ENCODE measurements at places on chromosomes 3 and 15.

- no peak for DNase-seq
Measured at GRCh38 chr3:64215103-64215502, 10.2 kb downstream of the PRICKLE2 start.

GRCh38 chr3:150372722-150373121 lies 35.4 kb upstream of the TSC22D2 start:
- DNase-seq, result no peak

GRCh38 chr3:147008458-147008857 lies 397.9 kb downstream of the ZIC4 start:
- no peak for DNase-seq

- DNase-seq, result no peak
Measured at GRCh38 chr3:24352893-24353553, 141.6 kb downstream of the THRB start.

- DNase-seq, result no peak
Measured at GRCh38 chr3:196207159-196207832, 3.9 kb downstream of the ZDHHC19 start.

DNA sequence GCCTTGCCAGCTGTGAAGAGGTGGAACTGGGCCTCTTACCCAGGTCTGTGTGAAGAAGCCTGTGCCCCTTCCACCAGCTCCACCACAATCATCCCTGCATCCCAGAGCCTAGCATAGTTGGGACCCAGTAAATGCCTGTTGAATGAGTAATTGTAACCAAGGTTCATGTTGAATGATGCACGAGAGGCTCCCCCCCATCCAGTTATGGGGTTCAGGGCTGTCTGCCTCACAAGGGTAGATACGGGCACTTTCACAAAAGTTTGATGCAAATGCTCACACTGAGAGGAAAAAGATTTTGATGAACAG lies 29.5 kb upstream of the TSEN2 start:
- DNase-seq, result no peak

DNA sequence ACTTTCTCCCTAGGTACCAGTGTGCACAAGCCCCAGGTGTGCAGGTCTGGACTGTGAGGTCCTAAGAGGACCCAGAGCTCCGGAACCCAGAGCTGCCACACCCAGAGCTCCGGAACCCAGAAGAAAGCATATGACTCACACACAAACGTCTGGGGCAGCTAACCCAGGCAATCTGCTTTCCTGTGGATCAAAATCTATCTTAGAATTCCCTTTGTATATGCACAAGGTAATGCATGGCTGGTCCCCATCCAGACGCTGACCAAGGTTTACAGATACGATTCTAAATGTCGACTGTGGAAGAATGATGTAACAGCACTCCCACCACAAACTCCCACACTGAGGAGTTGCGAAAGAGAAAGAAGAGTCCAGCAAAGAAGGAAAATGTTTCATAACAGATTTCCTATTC lies 15.7 kb downstream of the KCNMB2 start:
- no peak for DNase-seq

DNA sequence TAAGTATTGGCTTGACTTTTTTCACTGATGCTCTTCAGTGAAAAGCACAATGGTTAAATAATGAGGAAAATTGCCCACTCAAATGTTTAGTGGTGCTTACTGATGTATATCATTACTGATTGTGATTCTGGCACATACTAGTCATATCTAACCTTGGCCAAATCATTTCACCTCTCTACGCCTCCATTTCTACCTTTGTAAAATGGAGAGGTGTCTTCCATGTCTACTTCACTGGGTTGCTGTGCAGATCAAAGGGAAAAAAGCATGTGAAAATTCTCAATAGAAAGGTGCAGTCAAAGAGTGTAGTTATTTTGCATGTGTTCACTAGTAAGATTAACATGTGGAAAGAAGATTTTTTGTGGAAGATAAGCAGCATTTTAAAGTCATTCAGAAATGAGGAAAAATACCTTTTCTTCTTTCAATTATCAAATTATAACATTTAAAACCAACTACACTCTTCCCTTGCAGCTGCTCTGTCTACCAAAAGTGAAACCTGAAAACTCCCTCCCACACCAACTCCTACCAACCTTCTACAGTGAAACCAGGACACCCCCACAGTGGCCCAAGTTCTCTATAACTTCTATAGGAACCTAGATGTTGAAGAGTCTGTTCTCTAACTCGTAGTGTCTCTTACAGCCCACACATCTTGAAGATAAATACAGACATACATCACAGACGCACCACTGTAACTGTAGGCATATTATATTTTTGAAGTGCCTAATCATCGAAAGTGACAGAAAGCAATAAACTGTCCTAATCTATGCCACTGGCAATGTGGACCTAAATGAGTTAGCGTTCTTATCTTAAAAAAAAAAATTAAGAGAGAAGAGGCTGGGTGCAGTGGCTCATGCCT lies 1.4 kb downstream of the CD200R1 start:
- DNase-seq, result peak; percentile 34

- DNase-seq, result no peak
Measured at GRCh38 chr3:169665264-169666075, 2.0 kb upstream of the MECOM start.

GRCh38 chr3:68234076-68234780 lies 579.8 kb upstream of the SUCLG2 start:
- DNase-seq, result no peak

DNA sequence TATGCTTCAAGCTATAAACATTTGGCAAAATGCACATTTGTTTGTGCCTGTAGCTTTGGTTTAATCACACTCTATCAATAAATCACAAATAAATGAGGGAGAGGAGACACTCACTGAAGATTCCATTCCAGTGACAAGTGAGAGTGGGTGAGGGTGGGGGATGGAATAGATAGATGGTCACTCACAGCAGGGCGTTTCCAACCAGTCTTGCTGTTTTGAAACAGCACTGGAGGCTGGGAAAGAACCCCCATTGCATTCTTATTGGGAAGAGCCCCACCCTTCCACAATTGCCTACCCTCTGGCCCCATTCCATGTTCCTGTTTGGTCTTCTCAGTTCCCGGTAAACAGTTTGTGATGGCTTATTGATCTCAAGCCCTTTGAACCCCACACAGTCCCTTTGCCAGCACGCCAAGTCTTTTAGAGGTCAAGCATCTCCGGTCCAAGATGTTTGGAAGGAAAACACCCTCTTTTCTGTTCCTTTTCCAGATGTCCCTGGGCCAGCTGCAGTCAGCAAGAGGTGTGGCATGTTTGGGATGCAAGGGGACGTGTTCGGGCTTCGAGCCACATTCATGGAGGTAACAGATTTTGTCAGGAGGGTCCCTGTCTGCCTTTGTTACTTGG lies 30.7 kb downstream of the LMCD1 start:
- DNase-seq, result no peak

DNA sequence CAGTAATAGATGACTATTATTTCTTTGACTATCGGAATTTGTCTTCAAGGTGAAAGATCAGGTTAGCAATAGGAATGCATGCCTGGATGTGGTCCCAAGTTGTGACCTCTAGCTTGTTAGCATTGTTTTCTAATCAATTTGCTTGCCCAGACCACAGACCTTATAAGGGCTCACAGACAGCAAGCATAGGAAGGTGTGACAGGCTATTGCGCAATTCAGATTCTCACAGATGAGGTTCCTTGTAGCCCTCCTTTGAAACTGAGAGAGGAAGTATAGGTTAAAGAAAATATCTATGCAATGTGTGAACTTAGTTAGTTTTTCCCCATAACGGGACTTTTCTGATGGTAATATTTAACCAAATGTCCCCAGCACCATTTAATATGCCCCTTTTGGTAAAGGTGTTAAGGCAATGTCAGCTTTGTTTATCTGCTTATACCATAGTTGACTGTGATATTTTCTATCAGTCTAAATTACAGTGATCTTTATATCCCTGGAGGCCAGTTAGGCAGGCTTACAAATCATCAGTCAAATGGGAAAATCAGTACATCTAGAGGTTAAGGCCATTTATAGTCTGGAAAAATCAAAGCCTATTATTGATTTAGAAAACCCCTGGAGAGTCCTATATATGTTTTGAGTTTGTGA lies 168.1 kb upstream of the MBNL1 start:
- no peak for DNase-seq

DNA sequence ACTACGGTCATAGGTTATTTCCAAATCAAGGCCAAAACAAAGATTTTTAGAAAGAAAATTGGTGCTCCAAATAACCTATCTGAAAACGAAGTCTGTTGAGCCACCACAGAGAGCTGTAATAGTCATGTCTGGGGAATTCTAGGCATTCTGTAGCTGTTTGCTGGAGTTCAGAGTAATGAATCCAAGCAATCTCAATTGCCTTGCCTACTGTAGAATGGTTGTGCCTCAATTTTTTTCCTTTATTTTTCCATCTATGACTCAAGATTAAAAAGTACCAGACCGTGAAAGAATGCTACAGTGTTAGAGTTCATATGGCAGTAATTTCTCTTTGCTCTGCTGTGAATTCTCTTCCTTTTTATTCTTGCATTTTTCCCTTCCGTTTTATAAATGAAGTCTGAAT lies 1007.2 kb upstream of the ALCAM start:
- DNase-seq, result no peak

DNA sequence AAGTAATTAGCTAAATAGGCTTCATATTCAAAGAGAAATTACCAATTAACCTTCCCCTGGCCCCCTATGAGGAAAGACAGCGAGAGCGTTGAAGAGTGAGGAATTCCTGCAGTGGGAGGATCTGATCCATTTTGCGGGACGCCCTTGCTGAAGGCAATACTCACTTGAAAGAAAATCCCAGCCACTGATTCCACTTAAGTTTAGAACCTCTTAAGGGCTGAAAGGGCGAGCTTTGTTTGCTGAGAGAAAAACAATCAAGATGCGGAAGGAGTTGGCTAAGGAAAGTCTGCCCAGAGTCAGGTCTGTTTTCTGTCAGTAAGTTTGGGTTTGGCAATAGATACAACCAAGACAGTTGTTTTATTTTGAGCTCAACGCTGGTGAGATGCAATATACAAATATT lies 102.8 kb upstream of the GBE1 start:
- no peak for DNase-seq

- no peak for DNase-seq
Measured at GRCh38 chr3:73586628-73587027, 38.1 kb downstream of the PDZRN3 start.

- DNase-seq, result no peak
Measured at GRCh38 chr3:126064627-126065258, 19.2 kb downstream of the SLC41A3 start.

DNA sequence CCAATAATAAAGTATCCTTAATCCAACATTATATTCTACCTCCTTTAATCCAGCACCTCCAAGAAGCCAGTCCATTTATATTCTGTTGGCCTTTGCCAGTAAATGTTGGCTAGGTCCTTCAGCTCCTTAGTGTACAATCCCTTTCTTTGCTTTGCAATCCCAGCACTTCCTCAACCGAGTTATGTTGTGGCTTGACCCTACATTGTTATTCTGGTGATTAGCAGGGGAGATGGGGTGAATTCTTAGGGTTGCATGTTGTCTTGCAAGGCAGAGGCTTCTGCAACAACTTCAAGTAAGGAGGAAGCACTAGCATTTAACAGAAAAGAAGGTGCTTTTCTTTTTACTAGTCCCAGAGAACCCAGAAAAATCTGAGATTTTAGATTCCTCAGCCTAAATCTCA lies 127.2 kb downstream of the CD47 start:
- no peak for DNase-seq

DNA sequence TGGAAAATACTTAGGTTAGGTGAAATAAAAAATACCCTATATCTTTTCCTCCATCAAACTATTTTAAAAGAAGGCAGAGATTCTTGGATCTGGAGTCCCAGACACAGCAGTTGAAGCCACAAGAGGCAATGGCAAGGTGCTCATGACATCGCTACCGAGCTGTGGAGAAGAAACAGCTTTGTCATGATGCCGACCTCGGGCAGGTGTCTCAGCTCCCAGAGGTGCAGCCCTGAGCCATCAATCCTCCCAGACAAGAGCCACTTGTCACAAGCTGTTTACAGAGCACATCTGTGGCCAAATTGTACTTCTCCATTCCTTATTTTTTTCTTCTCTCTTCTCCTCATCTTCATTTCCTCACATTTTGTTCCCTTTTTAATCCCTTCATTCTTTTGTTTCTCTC lies 50.8 kb downstream of the GPR176 start:
- no peak for DNase-seq

- no peak for DNase-seq
Measured at GRCh38 chr15:66981771-66982170, 83.6 kb upstream of the SMAD3 start.

All from stimulated activated CD8-positive, alpha-beta memory T cell treated with anti-CD3 and anti-CD28 coated beads, Interleukin-4, amount 100 ng/mL, for 24 hours (primary cell).